NCI-H187 treated with DMSO at 0.1 percent for 48 hours (cell line): ENCODE measurements at places on chromosomes 4 and X.

- DNase-seq = no peak
Measured at GRCh38 chrX:150676221-150676620, 17.0 kb upstream of the MTMR1 start.

GRCh38 chr4:184942444-184943425 lies 75.6 kb upstream of the HELT start:
- DNase-seq = no peak

DNA sequence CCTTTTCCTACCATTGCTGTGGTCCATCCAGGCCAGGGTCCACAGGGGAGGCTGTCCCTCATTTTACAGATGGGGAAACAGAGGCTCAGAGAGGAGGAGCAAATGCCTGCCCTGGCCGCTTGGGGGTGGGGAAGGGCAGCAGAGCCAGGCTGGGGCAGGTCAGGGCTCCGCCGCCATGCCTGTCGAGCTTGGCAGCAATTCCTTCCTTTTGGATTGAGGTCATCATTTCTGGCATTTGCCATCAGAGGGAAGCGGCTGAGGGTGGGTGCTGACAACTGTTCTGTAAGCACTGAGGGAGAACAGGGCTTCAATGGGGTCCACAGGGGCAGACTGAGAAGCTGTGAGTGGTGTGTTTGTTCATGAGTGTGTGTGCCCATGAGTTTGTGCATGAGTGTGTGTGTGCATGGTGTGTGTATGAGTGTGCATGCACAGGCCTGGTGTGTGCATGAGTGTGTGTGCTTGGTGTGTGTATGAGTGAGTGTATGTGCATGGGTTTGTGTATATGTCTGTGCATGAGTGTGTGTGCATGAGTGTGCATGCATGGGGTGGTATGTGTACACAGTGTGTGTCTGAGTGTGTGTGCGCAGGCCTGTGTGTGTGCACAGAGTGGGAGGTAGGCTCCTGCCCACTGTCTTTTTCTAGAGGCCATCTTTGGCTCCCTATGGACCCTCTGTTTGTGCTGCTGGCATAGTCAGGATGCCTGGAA lies 115.2 kb downstream of the SORCS2 start:
- no peak for DNase-seq

DNA sequence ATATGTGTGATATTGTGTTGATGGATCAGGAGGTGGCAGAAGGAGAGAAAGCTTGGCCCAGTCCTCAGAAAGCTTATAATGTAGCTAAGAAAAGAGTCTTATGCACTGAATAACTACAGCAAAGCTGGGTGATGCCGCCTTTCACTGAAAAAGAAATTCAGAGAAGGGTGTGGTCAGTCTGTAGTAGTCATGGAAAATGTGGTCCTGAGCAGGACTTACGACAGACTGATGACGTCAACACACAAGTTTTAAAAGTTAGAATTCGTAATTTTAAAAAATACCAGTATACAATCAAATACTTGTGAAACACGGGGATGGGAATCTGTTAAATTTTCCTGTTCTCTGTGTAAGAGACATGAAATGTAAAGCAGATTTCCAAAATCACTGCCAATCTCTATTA lies 87.0 kb upstream of the RAPGEF2 start:
- DNase-seq = no peak

- DNase-seq = no peak
Measured at GRCh38 chr4:8108991-8109390, 49.6 kb downstream of the ABLIM2 start.

DNA sequence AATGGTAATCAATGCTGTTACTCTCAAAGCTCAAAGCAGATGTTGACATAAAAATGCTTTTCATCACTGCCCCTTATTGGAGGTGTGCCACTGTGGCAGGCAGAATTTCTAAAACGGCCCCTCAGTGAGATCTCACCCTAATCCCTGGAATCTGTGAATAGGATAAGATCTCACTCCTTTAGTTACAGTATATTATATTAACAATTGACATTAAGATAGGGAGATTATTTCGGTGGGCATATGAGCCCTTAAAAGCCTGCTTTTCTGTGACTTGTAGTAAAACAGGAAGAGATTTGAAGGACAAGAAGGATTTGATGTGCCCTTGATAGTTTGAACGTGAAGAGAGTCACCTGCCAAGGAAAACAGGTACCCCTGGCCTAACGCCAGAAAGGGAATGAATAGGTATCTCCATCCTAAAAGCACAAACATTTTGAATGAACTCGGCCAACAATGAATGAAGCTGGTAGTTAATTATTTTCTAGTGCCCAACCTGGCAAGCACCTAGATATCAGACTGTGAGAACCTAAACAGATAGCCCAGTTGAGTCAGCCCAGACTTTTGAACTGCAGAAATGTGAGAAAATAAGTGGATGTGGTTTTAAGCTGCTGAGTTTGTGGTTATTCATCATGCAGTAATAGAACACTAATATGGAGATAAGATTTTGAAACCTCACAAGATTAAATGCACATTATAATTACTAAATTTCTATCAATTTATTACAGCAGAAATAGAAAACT lies 881.6 kb downstream of the PCDH18 start:
- no peak for DNase-seq

- DNase-seq = no peak
Measured at GRCh38 chr4:19659101-19659500, 592.6 kb upstream of the SLIT2 start.

GRCh38 chrX:10578527-10578926 lies 41.9 kb downstream of the MID1 start:
- DNase-seq = no peak

- no peak for DNase-seq
Measured at GRCh38 chrX:85851418-85851817, 195.9 kb downstream of the CHM start.

- no peak for DNase-seq
Measured at GRCh38 chr4:150278206-150278605, 200.0 kb downstream of the DCLK2 start.

DNA sequence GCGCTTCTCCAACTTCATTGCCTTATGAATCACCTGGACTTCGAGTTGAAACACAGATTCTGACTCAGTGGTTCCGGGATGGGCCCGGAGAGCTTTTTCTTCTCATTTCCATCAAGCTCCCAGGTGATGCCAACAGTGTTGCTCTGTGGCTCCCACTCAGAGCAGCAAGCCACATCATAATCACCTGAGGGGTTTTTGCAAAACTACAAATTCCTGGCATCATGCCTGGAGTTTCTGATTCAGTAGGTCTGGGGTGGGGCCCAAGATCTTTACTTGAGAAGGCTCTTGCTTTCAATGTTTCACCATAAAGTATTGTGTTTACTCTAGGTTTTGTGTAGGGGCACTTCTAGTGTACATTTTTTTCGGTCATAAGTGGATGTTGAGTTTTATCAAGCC lies 7.0 kb downstream of the MTM1 start:
- no peak for DNase-seq
